T-helper 17 cell (primary cell): ENCODE measurements at places on chromosomes 2 and 18. TPM values are rescaled to one million over a fixed set of nuclear protein-coding genes. Genes with fewer than 3 reads are reported as not detected.

GRCh38 chr2:26969077-26969844 is 1.2 kb upstream of the MAPRE3 start:
- peak overlapping the region; percentile 93 for H3K27ac ChIP-seq
- DNase-seq: no peak
- H3K36me3 ChIP-seq: peaks cover 8% of the 10 kb centered on the region
- H3K4me1 ChIP-seq: peaks cover 23% of the 10 kb centered on the region
- H3K27me3 ChIP-seq: peaks cover 41% of the 10 kb centered on the region

FBXO36 gene
- total RNA-seq: 0.83 TPM

DNA sequence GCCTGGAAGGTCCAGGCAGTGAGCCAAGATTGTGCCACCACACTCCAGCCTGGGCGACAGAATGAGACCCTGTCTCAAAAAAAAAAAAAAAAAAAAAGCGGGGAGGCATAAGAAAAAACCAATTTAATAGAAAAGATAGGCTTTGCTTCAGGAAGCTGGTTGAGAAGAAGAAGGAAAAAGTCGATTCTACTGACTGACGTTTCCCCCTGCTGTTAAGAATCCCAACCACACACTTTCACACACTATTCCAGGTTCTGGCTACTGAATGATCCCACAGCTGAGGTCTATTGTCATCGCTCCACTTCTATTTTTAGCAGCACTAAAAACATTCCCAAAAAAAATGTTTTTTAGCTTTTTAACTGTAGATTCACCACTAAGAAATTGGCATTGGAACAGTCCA is 6.7 kb upstream of the CHCHD5 start:
- H3K4me1 ChIP-seq: peaks cover 5% of the 10 kb centered on the region
- DNase-seq: no peak
- H3K27ac ChIP-seq: no peak overlapping the region
- H3K27me3 ChIP-seq: no peaks in the 10 kb centered on the region
- no peak overlapping the region for H3K4me3 ChIP-seq

DNA sequence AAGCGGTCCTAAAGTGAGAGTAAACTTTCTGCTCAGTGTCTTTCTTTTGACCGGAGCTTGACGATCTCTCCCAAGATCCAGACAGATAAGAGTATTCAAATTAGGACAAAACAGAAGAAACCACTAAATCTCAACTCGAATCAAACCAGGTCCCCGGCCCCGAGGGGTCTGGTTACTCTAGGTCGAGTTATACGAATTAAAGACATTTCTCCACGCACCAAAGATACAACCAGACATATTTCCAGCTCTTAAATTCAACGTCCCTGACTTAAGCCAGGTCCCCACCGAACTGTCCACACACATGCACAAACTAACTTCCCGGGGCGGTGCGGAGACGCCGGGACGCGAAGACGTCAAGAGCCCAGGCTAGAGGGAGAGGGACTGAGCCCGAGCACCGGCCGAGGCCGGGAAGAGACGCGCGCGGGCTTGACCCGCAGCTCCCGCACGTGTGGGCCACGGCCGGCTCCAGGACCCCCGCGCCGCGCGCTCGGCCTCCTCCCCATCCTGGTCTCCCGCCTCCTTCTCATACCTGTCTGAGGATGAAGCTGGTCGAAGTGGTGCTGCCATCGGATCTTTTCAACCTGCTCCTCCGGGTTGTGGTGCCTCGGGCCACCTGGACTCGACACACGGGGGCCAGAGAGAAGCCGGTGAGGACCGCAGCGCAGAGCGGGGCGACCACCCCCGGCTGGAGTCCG is 896 bp downstream of the CACNB4 start:
- H3K4me1 ChIP-seq: peaks cover 18% of the 10 kb centered on the region
- H3K27me3 ChIP-seq: peaks cover 39% of the 10 kb centered on the region
- DNase-seq: no peak
- H3K36me3 ChIP-seq: peaks cover 8% of the 10 kb centered on the region
